Uterus (tissue), 4 donors: ENCODE measurements at places on chromosomes 11 and 22. TPM values are rescaled to one million over a fixed set of nuclear protein-coding genes. Genes with fewer than 3 reads are reported as not detected.

DNA sequence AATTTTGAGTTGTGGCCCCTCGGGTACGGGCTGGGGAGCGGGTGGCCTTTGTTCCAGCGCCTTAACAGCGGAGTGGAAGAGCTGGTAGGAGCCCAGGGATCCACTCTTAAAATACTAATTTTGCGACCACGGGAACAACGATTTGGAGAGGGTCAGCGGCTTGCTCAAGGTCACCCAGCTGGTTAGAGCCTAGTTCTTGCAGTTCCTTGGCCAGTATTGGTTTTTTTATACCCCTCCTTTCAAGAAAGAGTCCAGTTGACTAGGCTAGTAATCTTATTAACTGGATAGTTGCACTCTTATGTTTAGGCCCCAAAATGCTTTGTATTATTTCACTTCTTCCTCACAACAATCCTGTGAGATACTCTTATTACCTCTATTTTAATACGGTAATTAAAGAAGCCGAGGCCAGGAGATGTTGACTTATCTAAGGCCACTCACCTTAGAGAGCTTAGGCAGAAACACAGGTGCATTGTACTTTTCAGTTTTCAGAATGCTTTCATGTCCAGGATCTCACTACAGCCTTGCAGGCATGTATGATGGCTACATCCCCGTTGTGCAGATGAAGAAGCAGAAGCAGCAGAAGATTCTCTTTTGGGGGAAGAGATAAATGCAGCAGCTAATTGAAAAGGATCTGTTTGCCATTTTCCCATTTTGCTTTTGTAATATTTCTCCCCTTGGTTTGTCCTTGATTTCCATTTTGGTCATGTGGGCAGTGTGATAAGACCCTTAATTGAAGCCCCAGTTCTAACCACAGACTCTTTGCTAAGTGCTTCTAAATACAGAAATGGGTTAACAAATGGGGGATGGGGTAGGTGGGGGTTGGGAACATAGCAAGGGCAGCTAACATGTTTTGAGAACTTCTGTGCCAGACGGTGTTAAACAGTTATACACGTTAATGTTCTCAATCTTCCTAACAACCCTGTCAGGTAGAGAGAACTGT, 1.4 kb downstream of the SREBF2 start:
- no peaks in the 10 kb centered on the region for H3K36me3 ChIP-seq
- H3K4me3 ChIP-seq, result peak overlapping the region; percentile 95
- no peaks in the 10 kb centered on the region for H3K27me3 ChIP-seq
- H3K27ac ChIP-seq, result peak overlapping the region; percentile 93

DNA sequence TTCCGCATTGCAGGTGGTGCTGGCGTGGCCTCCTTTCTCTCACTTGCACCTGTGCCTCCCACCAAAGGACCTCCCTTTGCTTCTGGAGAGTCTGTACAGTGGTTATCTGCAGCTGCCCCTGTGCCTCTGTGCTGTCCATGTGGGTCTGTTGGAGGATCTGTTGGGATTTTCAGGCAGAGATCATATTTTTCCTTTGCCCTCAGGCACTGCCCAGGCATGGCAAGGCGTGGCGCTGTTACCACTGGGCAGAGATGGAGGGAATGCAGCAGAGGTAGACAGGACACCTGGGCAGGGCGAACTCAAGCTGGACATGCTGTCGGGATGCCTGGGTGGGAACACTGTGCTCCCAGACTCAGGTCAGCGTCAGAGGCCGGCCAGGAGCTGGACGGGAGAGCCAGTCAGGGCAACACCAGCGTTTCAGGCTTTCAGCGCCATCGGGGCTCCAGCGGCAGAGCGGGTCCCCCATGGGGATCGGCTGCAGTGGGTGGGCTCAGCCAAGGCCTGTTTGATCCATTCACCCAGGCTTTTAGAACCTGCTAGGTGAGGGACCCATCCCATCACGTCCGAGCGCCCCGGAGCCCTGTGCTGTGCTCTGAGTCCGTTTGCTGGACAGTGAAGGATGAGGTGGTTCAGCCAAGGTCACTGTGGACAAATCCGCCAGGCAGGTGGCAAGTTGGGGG, 718.9 kb downstream of the BRD1 start:
- no peaks in the 10 kb centered on the region for H3K4me1 ChIP-seq
- no peaks in the 10 kb centered on the region for H3K27me3 ChIP-seq
- H3K27ac ChIP-seq, result no peak overlapping the region
- no peak overlapping the region for H3K4me3 ChIP-seq
- no peaks in the 10 kb centered on the region for H3K36me3 ChIP-seq
- DNase-seq, result no peak

DNA sequence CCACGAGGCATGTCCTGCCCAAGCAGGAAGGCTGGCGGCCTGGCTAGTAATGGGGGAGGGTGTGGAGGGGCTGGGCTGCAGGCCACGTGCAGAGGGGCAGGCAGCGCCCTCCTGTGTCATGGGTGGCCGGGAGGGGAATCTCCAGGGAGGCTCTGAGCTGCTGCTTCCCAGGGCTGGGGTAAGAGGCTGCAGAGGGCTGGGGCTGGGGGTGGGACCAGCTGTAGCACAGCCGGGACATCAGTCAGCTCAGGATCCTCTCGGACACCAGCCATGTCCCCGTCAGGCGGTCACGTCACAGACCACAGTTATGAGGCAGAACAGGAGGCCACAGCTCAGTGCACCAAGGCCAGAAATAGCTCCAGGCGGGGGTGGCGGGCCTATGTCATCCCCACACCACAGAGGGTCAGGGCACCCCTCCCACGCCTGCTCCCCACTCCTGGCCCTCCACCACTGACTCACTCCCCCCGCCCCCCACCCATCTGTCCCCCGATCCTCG, 21.1 kb downstream of the RTN4R start:
- no peak overlapping the region for H3K27ac ChIP-seq
- H3K4me1 ChIP-seq, result no peaks in the 10 kb centered on the region
- H3K27me3 ChIP-seq, result no peaks in the 10 kb centered on the region
- no peak overlapping the region for H3K4me3 ChIP-seq
- H3K36me3 ChIP-seq, result no peaks in the 10 kb centered on the region

- no peak overlapping the region for H3K27ac ChIP-seq
- no peaks in the 10 kb centered on the region for H3K36me3 ChIP-seq
- no peak overlapping the region for H3K4me3 ChIP-seq
Measured at GRCh38 chr22:24482575-24482974, 12.6 kb upstream of the UPB1 start.

The EEF1G gene
- total RNA-seq, result 1,308 TPM
